ENCODE measurements at places on chromosomes 11 and 22. TPM values are rescaled to one million over a fixed set of nuclear protein-coding genes. Genes with fewer than 3 reads are reported as not detected.
A peak's percentile ranks its signal among the peaks of the same experiment; 100 is the strongest.

Gene CFAP300
- 1.3 TPM for total RNA-seq

Gene SAA4
- 3.2 TPM for total RNA-seq

Gene TENM4
- total RNA-seq: 4.4 TPM

Gene ARL14EP
- total RNA-seq: 22.7 TPM

Gene NECTIN1
- 2.2 TPM for total RNA-seq

GRCh38 chr22:22038178-22038880 lies 55.7 kb upstream of the TOP3B start:
- no peak for DNase-seq

- no peak for DNase-seq
These were observed 2.3 kb upstream of the TMEM45B start for GRCh38 chr11:129813231-129813791.

GRCh38 chr11:12125609-12126149 lies 15.3 kb downstream of the MICAL2 start:
- DNase-seq: no peak

- no peak for DNase-seq
These were observed 21.2 kb downstream of the TBRG1 start for GRCh38 chr11:124643605-124644425.

GRCh38 chr11:18280438-18281045 lies 14.5 kb downstream of the SAA1 start:
- no peak for DNase-seq

DNA sequence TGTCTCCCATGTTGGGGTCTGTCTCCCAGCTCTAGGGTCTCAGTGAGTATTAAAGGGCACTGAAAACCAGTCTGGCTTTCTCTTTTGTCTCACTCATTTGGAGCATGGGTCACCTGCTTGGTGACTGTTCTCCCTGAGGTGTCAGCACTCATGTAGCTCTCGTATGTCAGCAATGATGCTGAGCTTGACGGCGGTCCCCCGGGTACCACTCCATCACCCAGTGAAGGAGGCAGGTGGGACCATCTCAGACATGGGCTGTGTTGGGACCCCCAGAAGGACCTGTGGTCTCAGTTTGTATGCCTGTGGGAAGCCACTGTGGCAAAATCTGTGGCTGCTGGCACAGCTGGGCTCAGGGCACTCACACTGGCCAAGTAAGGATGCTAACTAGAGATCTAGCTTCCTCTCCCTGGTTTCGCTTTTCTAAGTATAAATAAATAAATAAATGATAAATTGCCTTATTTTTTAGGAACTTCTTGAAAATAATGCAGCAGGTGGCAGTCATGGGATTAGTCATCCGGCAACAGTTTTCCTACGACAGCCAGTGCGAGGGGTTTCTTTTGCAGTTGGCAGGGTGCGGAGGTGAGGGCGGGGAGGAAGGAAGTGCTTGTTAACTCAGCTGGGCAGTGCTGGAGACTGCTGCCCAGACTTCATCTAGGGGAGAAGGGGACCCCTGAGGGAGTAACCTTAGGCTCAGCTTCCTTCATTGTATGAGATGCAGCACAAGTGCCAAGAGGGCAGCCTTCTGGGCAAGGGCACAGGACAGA lies 48.8 kb downstream of the OSBP2 start:
- DNase-seq: no peak

DNA sequence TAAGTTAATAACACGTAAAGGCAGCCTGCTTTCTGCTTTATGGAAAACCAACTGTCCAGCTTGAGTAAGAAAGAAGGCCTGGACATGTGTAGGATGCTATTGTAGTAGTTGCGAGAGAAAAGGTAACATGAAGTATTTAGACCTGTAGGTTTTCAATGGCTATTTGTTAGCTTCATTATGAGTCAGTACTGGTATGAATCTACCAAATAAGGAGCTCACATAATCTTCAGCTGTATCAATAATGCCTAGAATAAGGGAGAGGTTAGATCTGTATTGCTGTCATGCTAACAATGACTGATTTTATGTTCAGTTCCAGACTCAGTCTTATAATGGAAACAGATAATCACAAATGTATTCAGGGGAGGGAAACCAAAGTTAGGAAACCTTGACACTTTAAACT lies 550.3 kb downstream of the CNTN5 start:
- no peak for DNase-seq

- peak; percentile 27 for DNase-seq
These were observed 18.9 kb downstream of the AP1B1 start for GRCh38 chr22:29369460-29369859.

Measured in omental fat pad (tissue), 4 donors.